NCI-H1930 (cell line): ENCODE measurements at places on chromosomes 7 and 10.

DNA sequence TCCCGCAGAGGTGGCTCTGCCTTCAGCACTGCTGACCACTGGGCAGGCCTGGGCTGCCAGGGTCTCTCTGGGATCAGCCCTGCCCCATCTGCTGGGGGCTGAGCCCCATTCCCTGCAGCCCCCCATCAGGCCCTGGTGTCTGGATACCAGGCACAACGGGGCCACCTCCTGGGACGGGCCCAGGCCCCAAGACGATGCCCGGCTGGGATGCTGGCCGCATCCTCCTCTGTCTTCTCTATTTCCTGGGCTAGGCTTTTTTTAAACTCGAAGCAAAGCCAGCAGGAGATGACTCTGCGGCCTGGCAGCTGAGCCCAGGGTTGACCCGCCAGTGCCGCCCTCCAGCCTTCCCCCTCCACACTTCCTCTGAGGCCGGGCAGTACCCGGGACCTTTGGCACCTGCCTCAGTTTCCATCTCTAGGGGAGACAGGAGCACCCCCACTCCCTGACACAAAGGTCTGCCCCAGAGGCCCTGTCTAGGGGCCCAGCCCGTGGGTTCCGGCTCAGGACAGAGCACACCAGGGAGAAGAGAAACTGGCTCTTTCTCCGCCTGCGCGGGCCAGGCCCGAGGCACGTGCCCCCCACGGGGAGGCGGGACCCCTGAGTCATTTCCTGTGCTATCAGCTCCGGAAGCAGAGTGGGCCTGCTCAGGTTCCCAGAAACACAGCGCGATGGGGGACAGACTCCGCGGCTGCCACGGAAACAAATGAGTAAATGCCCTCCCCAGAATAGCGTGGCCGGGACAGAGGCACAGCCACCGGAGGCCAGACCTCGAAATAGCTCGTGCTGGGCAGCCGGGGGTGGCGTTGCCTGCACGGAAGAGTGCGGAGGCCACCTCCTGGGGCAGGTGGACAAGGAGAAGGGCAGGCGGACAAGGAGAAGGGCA lies 84.6 kb upstream of the PDGFA start:
- DNase-seq, result no peak

DNA sequence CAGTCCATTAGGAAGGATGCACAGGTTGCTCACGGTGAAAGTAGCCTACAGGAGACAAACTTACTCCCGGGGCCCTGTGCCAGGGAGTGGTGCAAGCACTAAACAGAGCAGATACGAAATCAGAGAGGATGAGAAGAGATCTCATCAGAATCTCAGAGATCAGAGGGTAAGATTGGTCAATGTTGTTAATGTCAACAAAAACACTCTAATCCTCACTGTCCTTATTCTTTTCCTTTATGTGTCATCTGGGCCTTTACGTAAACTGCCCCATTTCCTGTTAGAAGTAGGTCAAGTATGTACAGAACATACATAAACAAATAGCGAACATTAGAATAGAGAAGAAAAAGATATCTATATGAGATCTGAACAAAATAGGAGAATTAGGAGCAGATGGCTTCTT lies 163.1 kb downstream of the PPP1R17 start:
- DNase-seq, result no peak

DNA sequence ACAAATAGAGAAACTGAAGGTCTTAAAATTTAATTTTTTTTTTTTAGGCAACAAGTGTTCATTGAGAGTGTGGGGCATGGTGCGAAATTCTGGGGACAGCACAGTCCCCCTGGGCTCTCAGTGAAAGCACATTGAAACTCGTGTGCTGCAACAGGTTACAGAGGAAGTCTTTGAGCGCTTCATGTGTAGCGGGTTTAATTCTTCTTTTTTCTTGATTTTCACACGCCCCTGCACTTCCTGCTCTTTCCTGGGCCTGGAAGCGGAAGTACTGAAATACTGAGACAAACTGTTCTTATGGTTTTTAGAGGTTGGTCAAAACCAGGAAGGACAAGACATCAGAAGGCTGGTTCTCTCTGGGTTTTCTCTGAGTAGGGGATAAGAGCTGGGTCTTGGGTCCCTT lies 203.5 kb downstream of the PTEN start:
- no peak for DNase-seq

- no peak for DNase-seq
Measured at GRCh38 chr7:143463556-143463955, 14.1 kb upstream of the TAS2R41 start.

DNA sequence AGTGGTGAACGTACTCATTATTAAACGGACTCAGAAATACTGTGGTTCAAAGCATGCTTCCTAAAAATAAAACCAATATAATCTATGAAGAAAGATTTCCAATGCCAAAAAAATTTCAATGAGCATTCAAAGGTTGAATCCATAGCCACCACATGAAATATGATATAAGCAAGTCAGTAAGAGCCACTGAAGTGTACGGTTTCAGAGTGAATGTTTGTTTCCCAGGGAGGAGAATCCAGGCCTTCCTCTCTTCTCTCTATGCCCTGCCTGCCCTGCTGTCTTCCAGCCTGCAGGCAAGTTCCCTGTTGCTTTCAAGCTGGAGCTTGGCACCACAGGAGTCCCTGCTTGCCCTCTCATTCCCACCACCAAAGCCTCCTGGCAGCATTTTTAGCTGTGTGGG lies 1171.6 kb upstream of the C7orf33 start:
- no peak for DNase-seq

- no peak for DNase-seq
Measured at GRCh38 chr7:39810204-39810642, 139.8 kb upstream of the CDK13 start.

- no peak for DNase-seq
Measured at GRCh38 chr7:2100278-2101208, 132.2 kb downstream of the MAD1L1 start.

- DNase-seq, result no peak
Measured at GRCh38 chr7:92636018-92636560, 45.9 kb upstream of the FAM133B start.

- no peak for DNase-seq
Measured at GRCh38 chr7:55472928-55473725, 99.2 kb downstream of the VOPP1 start.

DNA sequence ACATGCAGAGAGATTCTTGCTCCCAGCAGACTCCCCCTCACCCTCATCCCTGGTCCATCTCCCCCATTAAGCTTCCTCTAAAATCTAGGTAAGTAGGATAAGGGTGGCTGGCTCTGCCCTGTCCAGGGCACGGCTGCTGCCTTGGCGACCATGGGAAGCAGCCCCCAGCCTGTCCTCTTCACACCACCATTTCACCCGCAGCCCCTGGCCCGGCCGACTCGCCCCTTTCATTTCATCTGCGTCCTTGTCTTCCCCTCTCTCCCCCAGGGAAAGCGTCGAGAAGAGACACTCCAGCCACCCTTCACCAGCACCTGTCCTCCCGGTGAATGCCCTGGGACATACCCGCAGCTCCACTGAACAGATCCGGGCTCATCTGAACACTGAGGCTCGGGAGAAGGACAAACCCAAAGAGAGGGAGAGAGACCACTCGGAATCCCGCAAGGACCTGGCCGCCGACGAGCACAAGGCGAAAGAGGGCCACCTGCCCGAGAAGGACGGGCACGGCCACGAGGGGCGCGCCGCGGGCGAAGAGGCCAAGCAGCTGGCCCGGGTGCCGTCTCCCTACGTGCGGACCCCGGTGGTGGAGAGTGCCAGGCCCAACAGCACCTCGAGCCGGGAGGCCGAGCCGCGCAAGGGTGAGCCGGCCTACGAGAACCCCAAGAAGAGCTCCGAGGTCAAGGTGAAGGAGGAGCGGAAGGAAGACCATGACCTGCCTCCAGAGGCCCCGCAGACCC lies 342.3 kb upstream of the GALNT17 start:
- no peak for DNase-seq

DNA sequence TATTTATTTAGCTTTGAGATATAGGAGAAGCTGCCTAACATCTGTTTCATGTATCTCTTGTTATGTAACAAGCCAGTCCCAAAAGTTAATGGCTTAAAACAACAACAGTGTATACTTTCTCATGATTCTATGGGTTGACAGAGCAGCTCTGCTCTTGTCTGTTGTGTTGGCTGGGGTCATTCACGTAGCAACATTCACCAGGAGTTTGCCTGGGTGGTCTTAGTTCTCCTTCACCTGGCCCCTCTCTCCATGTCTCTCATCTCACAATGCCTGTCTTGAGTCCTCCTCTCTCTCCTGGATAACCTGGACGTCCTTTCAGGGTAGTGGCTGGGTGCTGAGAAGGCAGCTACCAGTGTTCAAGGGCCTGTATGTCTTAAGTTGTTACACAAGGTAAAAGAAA lies 27.5 kb downstream of the INPP5F start:
- no peak for DNase-seq

- no peak for DNase-seq
Measured at GRCh38 chr7:142908921-142909890, 23.7 kb upstream of the TRPV6 start.

DNA sequence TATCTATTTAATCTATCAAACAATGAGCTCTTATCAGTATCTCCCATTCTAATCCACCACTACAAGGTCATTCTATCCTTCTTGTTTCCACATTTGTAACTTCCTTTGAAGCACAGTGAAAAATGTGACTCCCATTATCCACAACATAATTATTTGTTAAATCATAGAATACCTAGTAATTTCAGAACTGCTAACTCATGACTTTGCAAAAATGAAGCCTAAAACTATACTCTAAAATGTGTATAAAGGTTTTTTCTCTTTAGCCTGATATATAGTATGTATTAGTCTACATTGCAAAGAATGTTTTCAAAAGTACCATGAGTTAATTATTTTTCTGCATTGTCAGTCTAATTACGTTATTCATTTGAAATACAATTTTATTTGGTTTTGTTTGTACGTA lies 12.0 kb upstream of the MRPS16 start:
- no peak for DNase-seq

DNA sequence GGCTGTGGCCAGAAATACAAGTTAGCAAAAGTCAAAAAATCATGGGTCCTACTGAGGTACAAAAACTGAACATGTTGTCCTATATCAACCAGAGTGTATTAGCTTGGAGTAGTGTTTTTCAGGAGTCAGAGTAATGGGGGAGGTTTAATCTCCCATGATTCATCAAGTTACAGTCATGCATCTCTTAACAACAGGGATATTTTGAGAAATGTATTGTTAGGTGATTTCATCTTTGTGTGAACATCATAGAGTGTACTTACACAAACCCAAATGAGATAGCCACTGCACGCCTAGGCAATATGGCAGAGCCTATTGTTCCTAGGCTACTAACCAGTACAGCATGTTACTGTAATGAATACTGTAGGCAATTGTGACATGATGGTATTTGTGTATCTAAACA lies 14.9 kb upstream of the TES start:
- no peak for DNase-seq

DNA sequence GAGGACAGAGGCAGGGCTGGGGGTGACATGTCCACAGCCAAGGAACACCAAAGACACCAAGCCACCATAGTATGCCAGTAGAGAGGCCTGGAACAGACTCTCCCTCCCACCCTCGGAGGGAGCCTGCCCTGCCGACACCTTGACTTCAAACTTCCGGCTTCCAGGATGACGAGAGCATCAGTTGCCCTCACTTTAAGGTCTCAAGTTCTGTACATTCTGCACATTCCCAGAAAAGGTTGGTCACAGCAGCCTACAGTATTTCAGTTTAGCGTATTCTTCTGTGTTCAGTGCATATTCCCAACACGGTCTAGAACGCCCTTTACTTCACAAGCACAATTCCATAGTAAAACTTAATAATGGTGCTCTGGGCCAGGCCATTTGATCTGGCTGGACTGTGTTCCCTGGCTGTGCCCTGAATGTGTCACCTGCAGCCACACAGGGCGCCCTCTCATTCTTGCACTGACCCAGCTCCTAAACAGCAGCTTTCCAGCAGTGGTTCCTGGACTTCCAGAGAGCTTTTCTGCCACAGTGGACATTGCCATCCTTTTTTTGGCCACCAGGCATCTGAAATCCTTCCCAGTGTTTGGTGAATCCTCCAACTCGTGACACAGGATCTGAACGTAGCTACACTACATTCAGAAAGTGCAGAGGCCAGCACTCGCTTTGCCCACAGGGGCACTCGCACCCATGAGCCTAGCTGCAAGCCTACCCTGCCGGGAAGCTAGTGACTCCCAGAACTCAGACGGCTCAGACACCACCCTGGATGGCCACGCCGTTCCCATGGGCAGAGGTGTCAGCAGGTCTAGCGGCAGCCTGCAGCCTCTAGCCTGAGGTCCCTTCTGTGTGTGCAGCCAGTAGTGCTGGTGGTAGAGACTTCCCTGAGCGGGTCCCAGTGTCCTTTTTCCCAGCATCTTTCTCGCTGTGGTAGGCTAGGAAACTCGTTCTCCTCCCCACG lies 36.4 kb upstream of the INSIG1 start:
- DNase-seq, result no peak

DNA sequence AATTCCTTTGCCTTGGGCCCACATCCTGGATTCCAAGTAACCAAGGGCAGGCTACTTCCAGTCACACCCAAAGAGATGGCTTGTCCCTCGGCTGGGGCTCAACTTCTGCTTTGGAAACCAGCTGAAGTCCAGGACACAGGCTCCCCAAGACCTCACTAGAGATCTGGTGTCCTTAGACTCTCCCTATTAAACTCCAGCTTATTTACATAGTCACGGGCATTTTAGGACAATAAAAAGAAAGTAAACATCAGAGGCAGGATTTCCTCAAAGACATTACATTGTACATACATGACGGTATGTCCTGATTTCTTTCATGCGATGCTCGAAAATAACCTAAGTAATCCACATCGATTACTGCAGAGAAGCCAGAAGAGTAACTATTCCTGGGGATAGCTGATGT lies 461.5 kb upstream of the C7orf33 start:
- no peak for DNase-seq

DNA sequence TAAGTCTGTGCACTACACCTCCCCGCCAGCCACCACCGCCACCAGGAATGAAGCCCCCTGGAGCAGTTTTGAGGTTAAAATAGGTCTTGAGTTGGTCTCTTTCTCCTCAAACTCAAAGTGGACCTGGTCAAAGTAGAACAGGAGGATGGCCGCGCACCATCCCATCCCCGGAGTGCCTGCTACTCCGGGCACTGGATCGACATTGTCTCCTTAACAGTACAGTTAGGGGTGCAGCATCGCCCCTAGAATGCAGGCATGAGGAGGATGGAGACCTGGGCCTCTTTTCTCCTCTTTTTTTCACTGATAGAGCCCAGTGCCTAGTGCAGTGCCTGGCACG lies 145.5 kb downstream of the SLIT1 start:
- no peak for DNase-seq

DNA sequence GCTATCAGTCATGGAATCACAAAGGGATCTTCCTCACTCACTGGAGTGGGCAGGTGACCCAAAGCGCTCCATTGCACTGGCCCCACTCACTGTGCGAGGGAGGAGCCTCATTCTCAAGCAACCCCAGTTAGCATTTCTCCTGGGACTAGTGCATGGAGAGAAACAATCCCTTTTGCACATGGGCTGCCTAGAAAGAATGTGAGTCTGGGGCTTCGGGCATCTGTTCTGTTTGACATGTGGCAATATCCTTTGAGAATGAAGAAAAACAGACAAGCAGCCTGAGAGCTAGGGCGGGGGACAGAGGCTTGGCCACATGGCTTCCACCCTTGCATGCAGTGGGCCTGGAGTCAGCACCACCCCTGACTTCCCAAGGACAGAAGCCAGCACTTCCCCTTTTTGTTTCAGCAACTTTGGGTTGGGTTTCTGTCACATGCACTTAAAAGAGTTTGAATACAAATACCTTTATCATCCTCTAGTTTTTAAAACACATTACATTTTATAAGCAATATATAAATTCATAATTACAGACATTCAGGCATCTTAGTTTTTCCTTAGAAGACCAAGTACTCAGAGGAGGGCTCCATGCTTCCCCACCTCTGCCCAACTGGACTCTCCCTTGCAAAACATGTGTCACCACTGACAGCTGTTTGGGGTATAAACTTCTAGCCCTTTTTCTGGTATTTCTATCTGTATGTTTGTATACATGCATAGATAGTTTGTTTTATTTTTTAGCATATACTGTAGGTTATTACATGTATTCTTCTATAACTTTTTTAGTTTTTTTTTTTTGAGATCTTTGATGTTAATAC lies 73.8 kb downstream of the RBM20 start:
- DNase-seq, result no peak
